ENCODE measurements at places on chromosomes 6 and 20.

DNA sequence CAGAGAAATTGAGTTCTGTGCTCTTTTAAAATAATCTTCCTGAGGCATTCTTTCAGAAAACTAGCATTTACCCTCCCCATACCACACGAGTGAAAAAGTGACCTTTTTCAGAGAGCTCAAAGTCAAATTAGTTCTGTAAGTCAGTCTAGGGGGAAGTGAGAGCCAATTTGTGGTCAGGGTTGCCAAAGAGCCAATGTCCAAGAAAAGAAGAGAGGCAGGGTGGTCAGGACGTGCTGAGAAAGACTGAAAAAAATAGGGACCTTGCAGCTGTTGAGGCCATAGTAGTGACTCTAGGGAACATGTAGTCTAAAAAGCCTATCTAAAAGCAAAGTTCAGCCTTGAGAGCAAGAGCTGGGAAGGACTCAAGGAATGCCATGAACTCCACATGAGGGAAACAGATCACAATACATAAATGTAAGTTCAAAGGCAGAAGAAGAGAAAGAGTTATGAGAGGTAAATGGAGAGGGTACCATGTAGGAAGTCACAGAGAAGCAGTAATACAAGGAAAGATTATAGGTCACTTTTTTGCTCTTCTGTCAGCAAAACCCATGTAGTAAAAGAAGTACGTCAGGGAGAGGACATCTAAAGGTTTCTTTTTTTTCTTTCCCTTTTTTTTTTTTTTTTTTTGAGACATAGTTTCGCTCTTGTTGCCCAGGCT, 565.1 kb upstream of the FLRT3 start:
- no peak for DNase-seq

DNA sequence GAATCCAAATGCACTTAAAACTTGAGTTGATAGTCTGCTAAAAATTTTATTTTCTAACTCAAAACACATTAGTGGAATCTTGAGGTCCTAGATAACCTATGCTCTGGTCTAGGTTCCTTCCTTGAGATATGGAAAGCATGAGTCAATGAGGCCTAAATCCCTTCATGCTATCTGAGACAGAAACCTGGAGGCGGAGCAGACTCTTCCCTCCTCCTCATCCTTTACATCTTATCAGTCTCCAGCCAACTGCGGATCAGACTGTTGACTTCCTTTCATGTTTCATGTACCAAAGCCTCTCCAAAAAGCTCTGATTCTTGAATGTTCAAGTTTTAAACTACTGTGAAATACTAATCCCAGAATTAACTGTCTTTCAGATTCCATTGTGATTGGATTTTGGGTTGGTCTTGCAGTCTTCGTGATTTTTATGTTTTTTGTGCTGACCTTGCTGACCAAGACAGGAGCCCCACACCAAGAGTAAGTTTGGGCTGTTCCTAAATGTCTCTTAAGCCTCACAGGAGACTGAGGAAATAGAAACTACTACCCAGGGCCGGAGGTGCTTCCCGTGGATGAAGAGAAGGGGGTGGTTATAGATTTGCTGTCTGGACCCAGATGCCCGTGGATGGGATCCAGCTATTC, 29.1 kb downstream of the MRAP2 start:
- DNase-seq, result no peak

GRCh38 chr6:74557236-74557635, 648.6 kb downstream of the COL12A1 start:
- DNase-seq, result no peak

DNA sequence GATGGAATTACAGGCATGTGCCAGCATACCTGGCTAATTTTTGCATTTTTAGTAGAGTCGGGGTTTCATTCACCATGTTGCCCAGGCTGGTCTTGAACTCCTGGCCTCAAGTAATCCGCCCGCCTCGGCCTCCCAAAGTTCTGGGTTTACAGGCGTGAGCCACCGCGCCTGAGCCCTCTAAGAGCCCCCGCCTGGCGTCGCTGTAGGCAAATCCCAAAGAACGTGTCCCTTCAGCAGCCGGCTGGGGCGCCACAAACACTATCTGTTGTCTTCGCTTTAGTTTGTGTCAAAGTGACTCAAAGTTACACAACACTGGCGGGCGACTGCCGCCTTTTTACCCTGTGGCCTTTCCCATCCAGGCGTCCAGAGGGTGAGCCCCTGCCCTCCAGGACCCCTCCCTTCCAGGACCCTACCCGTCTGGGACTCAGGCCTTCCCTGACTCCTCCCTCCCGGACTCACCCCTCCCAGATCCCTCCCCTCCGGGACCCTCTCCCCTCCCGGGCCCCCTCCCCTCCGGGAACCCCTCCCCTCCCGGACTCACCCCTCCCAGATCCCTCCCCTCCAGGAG, 940 bp upstream of the ADRM1 start:
- DNase-seq, result peak; percentile 89

GRCh38 chr6:142845143-142845571, 99.8 kb downstream of the HIVEP2 start:
- no peak for DNase-seq

DNA sequence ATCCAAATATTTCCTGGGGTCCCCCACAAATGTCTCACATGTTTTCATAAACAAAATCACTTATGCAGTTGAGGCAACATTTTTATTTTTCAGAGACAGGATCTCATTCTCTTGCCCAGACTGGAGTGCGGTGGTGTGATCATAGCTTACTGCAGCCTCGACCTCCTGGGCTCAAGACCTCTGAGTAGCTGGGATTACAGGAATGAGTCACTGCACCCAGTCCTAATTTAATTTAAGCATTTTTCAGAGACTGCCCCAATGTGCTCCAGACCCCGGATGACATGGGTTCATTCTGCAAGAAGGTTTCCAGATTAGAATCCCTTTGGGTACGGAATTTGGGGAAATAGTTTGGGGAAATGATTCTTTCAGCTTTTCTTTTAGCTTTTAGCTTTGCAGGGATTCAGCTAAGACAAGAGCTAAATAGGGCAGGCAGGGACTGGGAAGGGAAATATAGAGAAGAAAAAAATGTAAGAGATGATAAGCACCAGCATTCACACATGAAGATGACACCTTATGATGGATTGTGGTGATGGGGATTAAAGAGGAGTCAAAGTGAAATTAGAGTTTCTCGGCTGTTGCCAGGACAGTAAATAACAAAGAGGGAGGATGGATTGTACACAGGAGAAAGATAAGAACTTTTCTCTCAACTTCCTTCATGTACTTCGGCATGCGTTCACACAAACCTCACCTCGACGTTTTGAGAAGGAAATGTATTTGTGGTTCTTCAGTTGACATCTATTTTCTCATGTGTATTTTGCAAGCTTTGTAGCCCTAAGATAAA, 169.4 kb upstream of the TAB2 start:
- DNase-seq, result no peak

DNA sequence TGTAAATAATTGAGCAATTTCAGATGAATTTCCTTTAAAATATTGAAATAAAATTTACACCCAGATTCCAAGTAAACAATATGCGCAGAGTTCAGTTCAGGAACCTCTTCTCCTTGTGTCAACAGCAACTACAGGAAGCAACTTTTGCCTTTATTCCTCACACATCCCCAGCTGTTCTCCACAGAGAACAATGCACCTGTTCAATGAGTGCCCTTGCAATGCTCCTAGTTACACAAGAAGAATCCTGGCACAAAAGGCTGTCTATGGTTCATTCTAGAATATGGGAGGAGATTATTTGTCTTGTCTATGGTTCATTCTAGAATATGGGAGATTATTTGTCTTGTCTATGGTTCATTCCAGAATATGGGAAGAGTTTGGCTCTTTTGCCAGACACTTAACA, 454.9 kb downstream of the BTBD3 start:
- DNase-seq, result no peak

GRCh38 chr6:44831002-44831610, 443.6 kb downstream of the CDC5L start:
- peak; percentile 91 for DNase-seq

DNA sequence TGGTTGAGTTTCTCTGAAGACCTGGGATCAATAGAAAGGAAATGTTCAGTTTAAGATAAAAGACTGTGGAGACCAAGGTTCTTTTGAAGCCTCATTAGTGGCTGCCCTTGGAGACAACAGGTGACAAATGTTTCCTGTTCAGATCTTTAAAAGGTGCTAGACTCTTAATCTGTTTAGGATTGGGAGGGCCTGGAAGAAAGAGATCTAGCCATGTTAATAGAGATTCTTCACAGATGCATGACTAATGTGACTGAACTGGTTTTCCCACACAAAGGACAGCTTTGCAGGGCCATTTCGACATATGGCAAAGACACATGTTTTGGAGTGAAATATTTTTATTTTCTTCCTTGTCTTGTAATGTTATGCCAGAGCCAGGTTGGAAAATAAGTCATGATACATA, 82.2 kb downstream of the WDR27 start:
- DNase-seq, result peak; percentile 50

- DNase-seq, result peak; percentile 62
Measured at GRCh38 chr6:88339761-88340160, 173.6 kb upstream of the CNR1 start.

GRCh38 chr20:20711413-20711812, 1.0 kb downstream of the RALGAPA2 start:
- no peak for DNase-seq

DNA sequence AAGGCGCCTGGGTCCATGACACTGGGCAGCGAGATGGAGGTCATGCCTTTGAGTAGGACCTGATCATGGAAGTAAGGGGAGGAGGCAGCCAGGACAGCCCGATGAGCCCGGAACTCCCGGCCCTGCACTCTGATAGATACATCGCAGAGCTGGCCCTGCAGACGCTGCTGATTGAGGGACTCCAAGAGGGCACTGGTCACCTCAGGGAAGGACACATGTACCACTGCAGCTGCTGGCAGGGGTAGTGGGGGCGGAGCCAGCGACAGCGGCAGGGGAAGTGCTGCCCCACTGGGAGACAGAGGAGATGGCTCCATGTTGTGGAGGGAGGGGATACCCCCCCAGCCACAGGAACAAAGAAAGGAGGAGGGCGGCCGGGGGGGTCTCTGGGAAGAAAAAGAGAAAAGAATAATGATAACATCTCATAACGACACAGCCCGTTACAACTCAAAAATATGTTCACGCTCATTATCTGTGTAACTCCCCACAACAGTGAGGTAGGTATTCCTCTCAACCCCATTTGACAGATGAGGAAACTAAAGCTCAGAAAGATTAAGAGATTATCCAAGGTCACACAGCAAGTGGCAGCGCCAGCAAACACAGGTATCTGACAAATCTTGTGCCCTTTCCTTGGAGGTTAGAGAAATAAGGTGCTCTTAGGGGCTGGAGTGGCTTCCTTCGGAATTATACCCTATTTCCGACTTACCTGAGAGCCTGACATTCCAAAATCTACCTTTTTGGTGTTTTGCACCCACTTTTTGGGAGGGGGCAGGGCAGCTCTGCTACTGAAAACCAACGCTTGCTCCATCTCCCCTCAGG, 733 bp downstream of the ZBTB22 start:
- no peak for DNase-seq

GRCh38 chr6:156425359-156426020, 351.7 kb upstream of the ARID1B start:
- DNase-seq, result peak; percentile 94
